ENCODE measurements at places on chromosomes 1 and 21.

GRCh38 chr1:17661546-17662157, 93.5 kb upstream of the ACTL8 start:
- peak; percentile 60 for DNase-seq

GRCh38 chr1:117658676-117659075, 52.8 kb downstream of the TENT5C start:
- DNase-seq, result no peak

GRCh38 chr21:20257052-20257740, 741.0 kb upstream of the NCAM2 start:
- no peak for DNase-seq

GRCh38 chr1:30328401-30329262, 394.8 kb downstream of the MATN1 start:
- DNase-seq, result no peak

DNA sequence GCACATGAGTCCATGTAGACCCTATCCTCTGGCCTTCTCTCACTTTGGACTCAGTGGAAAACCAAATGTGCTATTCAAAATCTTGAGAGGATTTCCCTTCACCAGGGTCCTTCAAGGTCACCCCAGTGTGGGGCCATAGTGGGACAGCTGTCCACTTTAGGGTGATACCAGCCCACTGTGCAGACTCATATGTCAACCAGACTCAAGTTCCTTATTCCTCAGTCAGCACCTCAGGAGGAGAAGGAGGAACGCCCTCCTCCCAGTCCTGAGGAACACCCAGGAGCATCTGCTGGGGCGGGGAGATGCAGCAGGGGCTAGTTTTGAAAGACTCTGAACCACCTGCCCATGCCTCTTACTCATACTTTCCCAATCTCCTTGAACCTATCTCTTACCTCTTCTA, 340.9 kb downstream of the MATN1 start:
- no peak for DNase-seq

GRCh38 chr1:226881515-226882185, 11.2 kb downstream of the PSEN2 start:
- DNase-seq, result no peak

DNA sequence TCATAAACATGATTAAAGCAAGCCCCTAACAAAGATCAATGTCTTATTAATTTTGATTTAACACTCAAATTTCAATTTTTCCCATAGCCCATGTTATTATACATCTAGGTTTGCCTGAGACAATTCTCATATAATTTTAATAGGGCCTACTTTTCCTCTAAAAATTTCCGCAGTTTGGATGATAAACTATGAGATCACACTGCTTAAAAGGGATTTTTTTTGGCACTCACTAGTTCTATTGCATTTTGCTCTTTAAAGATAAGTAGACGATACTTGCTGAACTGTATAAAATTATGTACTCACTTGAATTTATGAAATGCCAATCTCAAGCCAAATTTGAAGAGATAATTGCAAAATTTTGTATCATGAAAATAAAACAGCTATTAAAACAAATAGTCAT, 480.4 kb upstream of the ZRANB2 start:
- peak; percentile 70 for DNase-seq

- no peak for DNase-seq
These were observed at the start of gene IGFN1 for GRCh38 chr1:201190624-201191051. Gene IGFN1 (plus strand): TSS chr1:201190824. CDS start chr1:201193294, 2,470 bp downstream.

- no peak for DNase-seq
These were observed 440.4 kb upstream of the ADAMTS5 start for GRCh38 chr21:27407271-27407670.

DNA sequence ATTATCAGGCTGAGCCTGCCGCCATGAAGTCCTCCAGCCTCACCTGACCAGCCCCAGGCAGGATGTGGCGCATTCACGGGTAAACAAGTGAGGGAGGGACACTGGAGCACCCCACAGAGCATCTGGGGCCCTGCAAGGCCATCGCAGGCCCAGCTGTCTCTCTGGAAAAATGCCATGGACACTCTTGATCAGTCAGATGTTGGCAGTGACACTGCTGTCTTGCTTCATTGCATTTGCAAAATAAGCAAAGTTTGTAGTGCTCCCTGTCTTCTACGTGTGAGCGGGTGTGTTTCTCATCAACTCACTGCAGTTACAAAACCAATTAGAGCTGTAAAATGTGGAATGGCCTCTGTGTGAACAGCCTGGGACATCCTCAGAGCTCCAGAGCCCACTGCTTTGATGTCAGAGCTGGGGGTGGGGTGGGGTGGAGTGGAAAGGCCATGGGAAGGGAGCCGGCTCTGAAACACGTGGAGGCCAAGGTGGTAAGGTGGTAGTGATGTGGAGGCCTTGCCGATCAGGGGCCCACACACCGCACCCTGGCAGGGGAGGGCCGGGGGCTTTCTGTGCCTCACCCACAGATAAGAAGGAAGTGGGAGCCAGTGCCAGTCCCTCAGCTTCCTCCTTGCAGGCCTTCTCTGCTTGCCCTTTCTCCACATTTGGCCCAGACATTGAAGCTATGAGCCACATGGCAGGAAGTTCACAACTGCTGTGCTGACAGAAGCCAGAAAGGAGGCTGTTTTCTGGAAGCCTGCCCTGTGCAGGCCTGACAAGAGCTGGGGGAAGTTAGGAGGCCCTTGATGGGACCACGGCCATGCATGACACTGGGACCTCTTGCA, 254.9 kb downstream of the RHOU start:
- no peak for DNase-seq

GRCh38 chr1:54249819-54250435, 50.0 kb downstream of the MRPL37 start:
- peak; percentile 87 for DNase-seq

GRCh38 chr1:154719586-154720327, 111.8 kb upstream of the ADAR start:
- DNase-seq, result no peak

GRCh38 chr1:29420202-29420601, 183.9 kb downstream of the PTPRU start:
- DNase-seq, result no peak

GRCh38 chr1:55519937-55520683, 304.9 kb upstream of the USP24 start:
- DNase-seq, result no peak

DNA sequence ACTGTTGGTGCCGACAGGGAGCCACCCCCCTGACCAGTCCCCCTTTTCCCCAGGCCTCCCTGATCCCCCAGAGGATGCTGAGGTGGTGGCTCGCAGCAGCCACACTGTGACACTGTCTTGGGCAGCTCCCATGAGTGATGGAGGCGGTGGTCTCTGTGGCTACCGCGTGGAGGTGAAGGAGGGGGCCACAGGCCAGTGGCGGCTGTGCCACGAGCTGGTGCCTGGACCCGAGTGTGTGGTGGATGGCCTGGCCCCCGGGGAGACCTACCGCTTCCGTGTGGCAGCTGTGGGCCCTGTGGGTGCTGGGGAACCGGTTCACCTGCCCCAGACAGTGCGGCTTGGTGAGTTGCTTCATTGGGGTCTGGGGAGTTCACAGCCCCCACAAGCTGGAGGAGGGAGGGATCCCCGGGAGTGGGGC, 89.2 kb downstream of the TRIM11 start:
- DNase-seq, result no peak

DNA sequence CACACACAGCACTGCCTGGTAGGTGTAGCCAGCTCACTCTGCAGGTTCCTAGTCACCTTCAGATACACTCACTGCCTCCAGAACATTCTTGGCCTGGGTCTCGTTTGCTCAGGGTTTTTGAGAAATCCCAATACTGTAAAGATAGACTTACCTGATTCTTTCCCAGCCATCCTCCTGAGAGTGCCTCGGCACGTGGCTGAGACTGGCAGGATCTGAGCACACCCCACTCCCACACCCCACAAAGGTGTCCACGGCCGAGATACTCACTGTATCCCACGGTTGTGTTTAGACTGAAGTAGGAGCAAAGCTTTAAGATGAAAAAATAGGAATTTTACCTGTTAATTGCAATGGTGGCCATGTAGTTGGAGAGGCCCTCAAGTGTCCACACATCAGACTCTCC, 33.4 kb downstream of the SNAP47 start:
- DNase-seq, result no peak

DNA sequence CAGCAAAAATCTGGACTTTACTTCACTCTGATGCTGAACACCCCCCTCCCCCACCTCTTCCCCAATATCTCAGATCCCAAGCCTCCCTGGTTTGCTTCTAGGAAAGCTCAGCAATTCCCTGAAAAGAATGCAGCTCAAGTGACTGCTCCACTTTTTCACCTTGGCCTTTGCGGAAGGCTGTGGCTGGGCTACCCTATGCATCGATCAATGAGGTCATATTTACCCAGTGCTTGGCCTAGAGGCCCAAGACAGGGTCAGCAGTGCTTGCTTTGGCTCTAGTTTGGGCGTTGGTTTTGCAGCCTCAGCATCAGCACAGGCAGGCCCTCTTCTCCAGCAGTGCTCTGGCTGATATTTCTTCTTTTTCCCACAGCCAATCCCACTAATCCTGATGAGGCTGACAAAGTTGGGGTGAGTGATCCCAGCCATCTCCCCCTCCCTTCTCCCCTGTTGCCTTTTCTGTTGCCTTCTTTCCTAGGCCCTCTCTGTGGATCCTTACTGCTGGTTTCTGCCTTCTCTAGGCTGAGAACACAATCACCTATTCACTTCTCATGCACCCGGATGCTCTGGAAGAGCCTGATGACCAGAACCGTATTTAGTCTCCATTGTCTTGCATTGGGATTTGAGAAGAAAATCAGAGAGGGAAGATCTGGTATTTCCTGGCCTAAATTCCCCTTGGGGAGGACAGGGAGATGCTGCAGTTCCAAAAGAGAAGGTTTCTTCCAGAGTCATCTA, 14.2 kb downstream of the FCGR2B start:
- no peak for DNase-seq

- DNase-seq, result peak; percentile 38
These were observed 93.4 kb upstream of the SOD1 start for GRCh38 chr21:31566064-31566463.

DNA sequence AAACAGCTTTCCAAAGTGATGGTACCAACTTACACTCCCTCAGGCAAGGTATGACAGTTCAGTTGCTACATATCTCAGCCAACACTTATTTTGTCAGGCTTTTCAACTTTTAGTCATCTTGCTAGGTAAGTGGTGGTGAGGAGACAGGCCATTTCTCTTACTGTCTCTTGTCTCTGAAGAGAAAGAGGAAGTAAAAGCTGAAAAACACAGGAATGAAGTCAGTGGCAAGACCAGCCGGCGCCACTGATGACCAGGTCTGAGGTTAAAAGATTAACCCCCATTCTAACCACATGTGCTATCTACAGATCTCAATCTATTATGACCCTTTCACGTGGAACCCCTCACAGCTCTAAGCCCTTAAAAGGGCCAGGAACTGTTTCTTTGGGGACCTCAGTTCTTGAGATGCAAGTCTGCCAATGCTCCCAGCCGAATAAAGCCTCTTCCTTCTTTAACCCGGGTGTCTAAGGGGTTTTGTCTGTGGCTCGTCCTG, 4.2 kb downstream of the ADCY10 start:
- DNase-seq, result no peak

- peak; percentile 27 for DNase-seq
These were observed 46.8 kb downstream of the PTPRU start for GRCh38 chr1:29282924-29283803.

- DNase-seq, result no peak
These were observed 106.1 kb downstream of the KIF26B start for GRCh38 chr1:245260883-245261282.

- DNase-seq, result no peak
These were observed 102.5 kb downstream of the KCNN3 start for GRCh38 chr1:154767315-154768240.

DNA sequence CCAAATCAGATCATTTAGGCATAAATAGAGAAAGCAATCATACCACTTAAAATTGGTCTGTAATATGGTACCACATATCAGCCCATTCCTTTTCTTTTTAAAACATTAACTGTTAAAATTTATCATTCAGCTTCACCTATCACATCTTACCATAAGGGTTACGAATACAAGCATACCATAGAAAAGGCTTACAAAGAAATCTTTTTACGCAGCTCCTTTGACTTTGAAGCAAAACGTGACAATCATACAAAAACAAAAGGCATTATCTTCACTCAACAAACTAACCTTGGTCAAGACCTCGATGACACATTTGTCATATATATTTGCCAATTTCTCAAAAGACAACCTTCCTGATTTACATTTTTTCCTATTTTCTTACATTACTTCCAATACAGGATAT, 169.0 kb downstream of the SMYD3 start:
- no peak for DNase-seq
